ENCODE measurements at places on chromosomes 4 and X. TPM values are rescaled to one million over a fixed set of nuclear protein-coding genes. Genes with fewer than 3 reads are reported as not detected.

DNA sequence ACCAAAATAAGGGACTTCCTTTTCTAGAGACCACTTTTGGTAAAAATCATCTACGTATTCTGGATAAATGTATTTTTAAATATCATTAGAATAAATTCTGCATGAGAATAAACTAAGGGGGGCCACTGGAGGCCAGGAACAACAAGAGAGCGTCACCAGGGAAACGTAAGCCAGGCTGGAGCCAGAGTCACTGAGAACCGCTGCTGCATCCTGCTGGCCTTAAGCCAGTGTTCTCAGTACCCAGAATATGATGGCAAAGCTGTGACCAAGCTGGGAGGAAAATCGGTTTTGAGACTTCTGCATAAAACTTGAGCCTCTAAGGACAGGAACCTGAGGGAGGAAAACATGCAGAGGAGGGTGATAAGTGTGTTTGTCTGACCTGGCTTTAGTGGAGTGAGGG lies 63.0 kb upstream of the FAM9A start:
- no peaks in the 10 kb centered on the region for H3K27me3 ChIP-seq
- no peaks in the 10 kb centered on the region for H3K36me3 ChIP-seq
- H3K4me1 ChIP-seq, result no peaks in the 10 kb centered on the region
- H3K27ac ChIP-seq, result no peak overlapping the region
- no peak for DNase-seq

Gene KDM5C
- 44.0 TPM for polyA plus RNA-seq

DNA sequence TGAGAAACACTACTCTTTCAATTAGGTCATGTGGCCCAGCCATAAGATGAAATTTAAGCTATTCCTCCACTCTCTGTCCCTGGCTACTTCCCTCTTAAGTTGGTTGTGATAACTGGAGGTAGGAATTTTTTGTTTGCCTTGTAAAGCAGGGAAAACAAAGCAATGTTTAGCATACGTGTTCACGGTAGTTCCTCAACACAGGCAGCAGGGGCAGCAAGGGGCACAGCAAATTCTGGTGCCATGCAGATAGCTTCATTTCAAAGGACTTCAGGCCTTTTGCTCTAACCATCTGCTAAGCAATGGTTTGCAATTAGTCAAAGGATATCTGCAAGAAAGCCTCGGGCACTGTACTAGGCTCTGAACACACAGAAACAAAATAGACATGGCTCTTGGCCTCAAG lies 330.2 kb downstream of the ZIC3 start:
- H3K4me1 ChIP-seq, result no peaks in the 10 kb centered on the region
- no peak overlapping the region for H3K27ac ChIP-seq
- H3K4me3 ChIP-seq, result no peak overlapping the region
- no peak for DNase-seq
- H3K27me3 ChIP-seq, result no peaks in the 10 kb centered on the region
- no peaks in the 10 kb centered on the region for H3K36me3 ChIP-seq

Gene CCKAR
- polyA plus RNA-seq, result not detected

- no peaks in the 10 kb centered on the region for H3K36me3 ChIP-seq
- H3K4me1 ChIP-seq, result peaks cover 11% of the 10 kb centered on the region
- H3K27me3 ChIP-seq, result peaks cover 28% of the 10 kb centered on the region
- H3K4me3 ChIP-seq, result no peak overlapping the region
- no peak overlapping the region for H3K27ac ChIP-seq
- DNase-seq, result no peak
Measured at GRCh38 chr4:185532293-185532692, 3.0 kb downstream of the PDLIM3 start.

Gene SMPX
- not detected for polyA plus RNA-seq

DNA sequence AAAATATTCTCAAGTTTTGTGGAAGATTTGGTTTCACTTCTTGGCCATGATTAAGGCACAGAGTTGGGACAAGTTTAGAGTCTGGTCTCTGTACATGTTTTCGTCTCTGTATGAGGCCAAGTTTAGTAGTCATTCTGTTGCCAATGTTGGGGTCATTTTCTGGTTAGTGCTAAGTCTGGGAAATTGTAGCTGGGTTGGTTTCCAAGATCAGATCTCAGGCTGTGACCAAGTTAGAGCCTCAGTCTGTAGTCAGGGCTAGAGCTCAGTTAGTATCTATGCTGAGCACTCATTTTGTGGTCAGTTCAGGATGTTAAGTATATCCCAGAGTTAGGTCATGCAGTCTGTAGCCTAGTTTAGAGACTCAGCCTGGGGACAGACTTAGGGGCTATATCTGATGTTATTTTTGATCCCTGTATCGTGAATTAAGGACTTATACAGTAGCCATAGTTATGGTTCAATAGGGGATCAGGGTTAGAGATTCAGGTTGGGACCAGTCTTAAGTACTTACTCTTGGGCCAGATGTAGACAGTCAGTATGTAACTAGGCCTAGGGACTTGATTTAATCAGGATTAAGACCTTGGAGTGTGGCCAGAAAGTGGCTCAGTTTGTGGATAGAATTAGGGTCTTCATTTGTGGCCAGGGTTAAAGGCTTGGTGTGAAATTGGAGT lies 6.6 kb upstream of the ENOX2 start:
- H3K4me1 ChIP-seq, result no peaks in the 10 kb centered on the region
- H3K36me3 ChIP-seq, result no peaks in the 10 kb centered on the region
- H3K27ac ChIP-seq, result no peak overlapping the region
- no peak overlapping the region for H3K4me3 ChIP-seq
- H3K27me3 ChIP-seq, result no peaks in the 10 kb centered on the region
- DNase-seq, result peak; percentile 31

- DNase-seq, result no peak
- no peak overlapping the region for H3K27ac ChIP-seq
- H3K4me3 ChIP-seq, result no peak overlapping the region
- no peaks in the 10 kb centered on the region for H3K4me1 ChIP-seq
- no peaks in the 10 kb centered on the region for H3K27me3 ChIP-seq
Measured at GRCh38 chrX:114210879-114211278, 373.0 kb upstream of the HTR2C start.

GRCh38 chr4:82171531-82172155 lies 202.1 kb downstream of the HNRNPD start:
- DNase-seq, result no peak
- H3K4me3 ChIP-seq, result no peak overlapping the region
- H3K4me1 ChIP-seq, result no peaks in the 10 kb centered on the region
- no peaks in the 10 kb centered on the region for H3K36me3 ChIP-seq

DNA sequence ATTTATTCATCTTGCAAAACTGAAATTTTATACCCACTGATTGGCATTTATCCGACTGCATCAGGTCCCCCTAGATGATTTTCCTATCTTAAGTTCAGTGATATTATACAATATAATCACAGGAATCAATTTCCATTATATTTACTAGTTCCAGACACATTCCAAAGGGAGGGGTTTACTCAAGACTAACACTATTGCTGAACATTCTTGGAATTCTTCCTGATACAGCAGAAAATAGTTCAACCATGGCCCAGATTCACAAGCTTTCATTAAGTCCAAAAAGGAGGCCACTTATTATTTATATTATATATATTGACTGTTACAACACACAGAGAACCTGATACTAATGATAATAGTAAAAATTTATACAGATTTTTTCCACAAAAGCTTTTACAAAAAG lies 2353.6 kb downstream of the PCDH7 start:
- H3K27ac ChIP-seq, result no peak overlapping the region
- no peaks in the 10 kb centered on the region for H3K4me1 ChIP-seq
- H3K36me3 ChIP-seq, result no peaks in the 10 kb centered on the region
- no peak for DNase-seq

DNA sequence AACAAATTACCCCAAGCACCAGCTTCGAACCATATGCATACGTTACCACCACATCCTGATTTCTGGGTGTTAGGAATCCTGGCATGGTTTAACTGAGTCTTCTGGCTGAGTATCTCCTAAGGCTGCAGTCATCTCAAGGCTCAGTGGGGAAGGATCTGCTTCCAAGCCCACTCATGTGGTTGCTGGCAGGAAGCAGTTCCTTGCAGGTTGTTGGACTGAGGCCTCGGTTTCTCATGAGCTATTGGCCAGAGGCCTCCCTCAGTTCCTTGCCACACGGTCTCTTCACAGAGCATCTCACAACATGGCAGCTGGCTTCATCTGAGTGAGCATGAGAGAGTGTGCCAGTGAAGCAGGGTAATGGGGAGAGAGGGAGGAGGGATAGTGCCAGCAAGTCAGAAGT lies 96.1 kb upstream of the MTM1 start:
- H3K27ac ChIP-seq, result no peak overlapping the region
- H3K27me3 ChIP-seq, result peaks cover 56% of the 10 kb centered on the region
- H3K4me1 ChIP-seq, result no peaks in the 10 kb centered on the region
- DNase-seq, result no peak

- H3K27ac ChIP-seq, result no peak overlapping the region
- H3K36me3 ChIP-seq, result no peaks in the 10 kb centered on the region
- no peaks in the 10 kb centered on the region for H3K27me3 ChIP-seq
- no peaks in the 10 kb centered on the region for H3K4me1 ChIP-seq
- DNase-seq, result no peak
- no peak overlapping the region for H3K4me3 ChIP-seq
Measured at GRCh38 chr4:165721815-165722214, 151.2 kb upstream of the TLL1 start.

All from K562 (cell line).